ENCODE measurements at places on chromosomes 7 and 10.
A peak's percentile ranks its signal among the peaks of the same experiment; 100 is the strongest.

DNA sequence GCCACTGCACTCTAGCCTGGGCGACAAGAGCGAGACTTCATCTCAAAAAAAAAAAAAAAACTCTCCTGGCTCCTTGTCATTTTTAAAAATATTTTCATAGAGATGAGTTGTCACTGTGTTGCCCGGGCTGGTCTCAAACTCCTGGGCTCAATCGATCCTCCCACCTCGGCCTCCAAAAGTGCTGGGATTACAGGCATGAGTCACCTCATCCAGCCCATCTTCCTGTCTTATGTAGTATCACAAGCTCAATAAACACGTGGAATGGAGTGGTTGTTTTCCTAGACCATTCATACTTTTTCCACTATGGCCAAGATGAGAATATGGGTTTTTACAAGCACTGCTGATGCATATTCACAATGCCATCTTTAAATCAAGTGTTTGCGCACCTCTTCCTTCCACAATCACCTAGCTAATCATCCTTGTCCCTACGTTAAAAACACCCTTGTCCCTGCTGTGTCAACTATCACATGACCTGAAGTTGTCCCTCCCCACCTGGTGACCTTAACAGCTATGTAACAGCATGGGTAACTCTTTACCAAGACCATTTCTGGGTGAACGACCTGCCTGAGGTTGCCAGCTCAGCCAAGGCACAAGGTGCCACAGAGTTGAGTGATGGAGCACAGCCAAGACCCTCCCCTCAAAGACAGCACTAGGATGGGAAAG lies 21.3 kb downstream of the DLG5 start:
- no peak for ATAC-seq

DNA sequence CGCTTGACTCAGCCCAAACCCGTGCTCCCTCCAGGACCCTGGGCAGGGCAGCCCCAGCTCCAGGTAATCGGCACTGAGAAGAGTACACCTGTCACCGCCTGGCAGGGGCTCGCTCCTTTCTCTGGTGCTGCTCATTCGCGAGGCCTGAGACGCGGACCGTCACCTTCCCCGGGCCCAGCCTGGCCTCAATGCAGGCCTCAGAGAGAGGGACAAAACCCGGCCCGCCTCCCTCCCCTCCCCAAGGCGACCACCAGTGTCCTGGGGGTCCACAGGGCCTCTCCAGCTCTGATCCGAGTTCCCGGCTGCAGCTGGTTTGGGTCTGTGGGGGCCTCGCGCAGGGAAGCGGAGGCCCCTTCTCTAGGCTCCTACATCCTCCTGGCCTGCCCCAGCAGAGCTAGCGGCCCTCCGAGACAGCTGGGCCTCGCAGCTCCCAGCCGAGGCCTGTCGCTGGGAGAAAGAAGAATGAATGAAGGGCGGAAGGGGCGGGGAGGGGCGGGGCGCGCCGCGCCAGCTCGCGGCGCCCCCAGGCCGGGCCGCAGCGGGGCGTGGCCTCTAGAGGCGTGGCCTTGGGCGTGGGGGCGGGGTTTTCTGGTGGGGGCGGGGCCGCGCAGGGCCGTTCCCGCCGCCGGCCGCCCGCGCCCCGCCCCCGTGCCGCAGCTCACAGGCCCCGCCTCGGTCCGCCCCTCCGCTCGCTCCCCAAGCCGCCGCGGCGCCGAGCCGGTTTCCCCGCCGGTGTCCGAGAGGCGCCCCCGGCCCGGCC lies at the start of gene LIMK1:
LIMK1 (plus strand) TSS at position 688 of the 760 bp plus-strand sequence. CDS start 187 bp downstream, outside the sequence.
- peak; percentile 73 for ATAC-seq

DNA sequence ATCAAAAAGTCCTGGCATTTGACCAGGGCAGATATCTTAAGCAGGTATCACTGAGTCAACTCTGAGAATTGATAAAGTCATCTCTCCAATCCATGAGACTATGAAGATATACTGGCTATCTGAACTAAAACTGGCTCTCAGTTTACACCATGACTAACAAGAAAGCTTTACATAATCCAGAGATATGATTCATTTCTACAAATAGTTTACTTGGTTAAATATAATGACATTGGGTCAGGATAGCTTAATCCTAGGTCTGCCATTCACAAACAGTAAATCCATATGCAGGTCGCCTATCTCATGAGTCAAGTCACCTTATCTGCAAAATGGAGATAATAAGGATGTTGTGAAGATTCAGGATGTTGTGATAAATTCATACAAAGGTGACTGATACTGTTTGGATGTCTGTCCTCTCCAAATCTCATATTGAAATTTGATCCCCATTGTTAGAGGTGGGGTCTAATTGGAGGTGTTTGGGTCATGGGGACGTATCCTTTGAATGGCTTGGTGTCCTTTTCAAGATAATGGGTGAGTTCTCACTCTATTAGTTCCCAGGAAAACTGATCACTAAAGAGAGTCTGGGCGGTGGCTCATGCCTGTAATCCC lies 117.4 kb downstream of the JMJD1C start:
- ATAC-seq: no peak

DNA sequence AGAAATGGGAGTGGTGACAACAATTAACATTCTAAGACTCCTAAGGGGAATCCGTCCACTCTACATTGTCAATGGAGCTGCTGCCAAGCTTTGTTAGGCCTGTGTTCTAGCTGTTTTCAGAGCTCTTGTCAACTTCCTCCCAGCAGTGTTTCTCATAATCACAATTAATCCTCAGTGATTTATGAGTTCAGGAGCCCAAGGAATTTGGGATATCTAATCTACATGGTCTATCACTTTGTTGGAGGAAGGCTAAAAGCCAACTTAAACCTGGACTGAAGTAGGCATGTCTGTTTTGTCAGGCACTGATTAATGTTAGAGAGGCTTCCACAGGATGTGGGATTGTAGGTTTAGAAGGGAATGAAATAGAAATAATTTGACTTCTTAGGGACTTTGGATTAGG lies 10.2 kb upstream of the OR2F2 start:
- no peak for ATAC-seq

- no peak for ATAC-seq
These were observed 60.9 kb downstream of the RELN start for GRCh38 chr7:103928581-103928980.

DNA sequence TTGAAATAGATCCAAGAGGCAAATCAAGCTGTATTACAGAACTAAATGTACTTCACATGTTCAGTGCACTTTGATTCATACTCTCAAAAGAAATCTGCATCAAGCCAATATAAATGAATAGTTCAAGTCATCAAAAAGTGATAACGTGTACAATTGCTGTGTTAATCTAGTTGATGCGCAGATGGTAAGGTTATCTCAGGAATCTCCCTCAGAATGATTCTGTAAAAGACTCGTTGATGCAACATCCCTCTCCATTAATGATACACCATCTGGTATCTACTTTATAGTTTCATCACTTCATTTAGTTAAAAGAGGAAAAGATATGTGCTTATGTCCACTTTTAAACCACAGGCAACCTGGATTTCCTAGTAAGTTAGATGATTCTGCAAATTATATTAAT lies 200.6 kb downstream of the CHCHD3 start:
- ATAC-seq: no peak

DNA sequence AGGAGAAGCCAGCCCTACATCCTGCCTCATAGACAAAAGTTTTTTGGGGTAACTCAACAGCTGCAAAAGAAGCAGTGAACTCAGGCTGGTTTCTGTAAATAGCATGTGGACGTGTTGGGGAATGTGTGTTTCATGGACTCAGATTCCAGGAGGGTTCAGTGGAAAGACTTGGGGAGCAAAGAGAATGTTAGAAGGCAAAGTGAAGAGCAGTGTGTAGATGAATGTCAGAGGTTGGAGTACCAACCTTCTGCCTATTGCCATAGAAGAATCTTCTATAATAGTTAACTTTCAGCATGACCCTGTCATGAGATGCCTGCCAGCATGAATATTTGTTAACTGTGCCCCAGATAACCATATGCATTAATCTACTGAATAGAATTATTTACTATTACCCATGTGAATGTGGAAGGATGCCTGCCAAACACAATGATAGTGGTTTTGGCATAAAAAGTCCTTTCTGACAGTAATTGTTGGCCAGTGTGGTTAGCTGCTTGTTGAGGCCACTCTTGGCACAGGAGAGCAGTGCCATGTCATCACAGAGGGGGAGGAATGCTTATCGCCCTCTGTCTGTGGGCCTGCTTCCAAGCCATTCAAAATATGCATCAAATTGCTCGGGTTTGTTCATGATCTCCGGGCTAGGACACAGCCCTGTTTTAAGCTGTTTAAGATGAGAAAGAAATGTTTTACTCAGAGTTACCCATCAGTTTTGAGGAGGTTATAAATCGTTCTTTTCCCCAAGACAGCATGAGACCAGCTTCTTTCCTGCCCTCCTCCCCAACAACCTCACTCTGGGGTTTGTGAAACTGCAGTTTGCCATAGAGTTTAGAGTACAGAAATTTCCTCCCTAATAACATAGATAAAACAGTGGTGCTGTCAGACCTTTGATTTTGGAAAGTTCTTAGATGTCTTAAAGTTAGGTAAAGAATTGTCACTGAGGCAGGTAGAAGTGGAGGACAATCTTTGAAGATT lies 165.3 kb downstream of the WNT2 start:
- ATAC-seq: peak; percentile 91

DNA sequence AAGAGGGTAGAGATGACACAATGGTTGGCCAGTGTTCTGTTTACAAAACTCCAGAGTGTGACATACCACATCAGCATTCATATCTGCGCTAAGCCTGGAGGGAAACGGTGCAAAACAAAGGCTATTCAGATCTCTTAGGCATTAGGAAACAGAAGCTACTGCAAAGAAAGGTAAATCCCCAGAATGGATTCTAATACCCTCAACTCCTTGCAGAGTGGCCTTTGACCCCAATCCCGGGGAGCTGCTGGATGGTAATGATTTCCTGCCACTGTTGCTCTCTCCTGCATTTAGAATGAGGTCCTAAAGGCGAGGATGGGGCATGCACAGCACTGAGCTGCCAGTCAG lies 65.2 kb downstream of the AOAH start:
- peak; percentile 81 for ATAC-seq

GRCh38 chr7:148153616-148154284 lies 436.8 kb upstream of the C7orf33 start:
- ATAC-seq: no peak

DNA sequence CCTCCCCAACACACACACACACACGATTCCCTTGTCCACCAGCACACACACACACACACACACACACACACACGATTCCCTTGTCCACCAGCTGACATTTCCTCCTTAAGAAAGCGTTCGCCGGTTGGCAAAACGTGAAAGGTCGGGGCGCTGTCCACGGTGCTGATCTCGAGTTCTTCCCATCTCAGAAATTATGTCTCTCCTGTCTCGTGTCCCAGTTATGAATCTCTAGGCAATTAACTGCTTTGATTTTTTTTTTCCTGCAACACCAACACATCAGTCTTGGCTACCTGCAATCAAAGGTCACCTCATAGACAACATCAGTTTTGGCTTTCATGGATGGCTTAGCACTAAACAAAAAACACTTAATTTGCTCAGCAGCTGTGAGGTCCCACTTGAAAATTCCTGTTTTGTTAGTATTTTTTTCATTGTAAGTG lies 1.9 kb downstream of the INA start:
- ATAC-seq: no peak

GRCh38 chr7:2527505-2528467 lies 8.2 kb downstream of the LFNG start:
- ATAC-seq: no peak

DNA sequence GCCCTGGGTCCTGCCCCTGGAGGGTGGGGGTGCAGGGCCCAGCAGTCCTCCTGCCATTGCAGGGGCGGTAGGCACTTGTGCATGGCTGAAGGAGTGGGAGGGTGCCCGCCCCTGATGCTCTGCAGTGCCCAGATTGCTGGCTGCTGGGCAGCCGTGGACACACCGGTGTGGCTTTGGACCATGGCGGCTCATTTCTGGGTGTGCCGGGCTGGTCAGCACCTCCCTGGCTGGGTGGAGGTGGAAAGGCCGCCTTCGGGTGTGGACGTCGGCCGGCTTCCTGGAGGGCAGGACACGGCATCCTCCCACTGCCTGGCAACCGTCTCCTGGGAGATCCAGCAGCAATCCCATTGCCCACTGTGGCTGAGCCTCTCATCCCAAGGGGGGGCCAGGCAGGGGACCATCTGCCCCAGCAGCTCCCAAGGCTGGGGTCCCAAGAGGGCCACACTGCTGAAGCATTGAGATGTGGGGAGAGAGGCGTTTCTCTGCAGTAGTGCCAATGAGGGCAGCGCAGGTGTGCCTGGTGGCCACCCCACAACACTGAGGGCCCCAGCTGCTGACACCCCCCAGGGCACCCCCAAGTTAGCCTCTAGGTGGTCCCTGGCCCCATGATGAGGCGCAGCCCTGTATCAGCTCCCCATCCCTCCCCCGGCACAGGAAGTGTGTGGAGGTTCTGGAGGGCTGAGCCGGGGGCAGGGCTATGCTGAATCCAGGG lies 12.9 kb downstream of the TTYH3 start:
- peak; percentile 26 for ATAC-seq

DNA sequence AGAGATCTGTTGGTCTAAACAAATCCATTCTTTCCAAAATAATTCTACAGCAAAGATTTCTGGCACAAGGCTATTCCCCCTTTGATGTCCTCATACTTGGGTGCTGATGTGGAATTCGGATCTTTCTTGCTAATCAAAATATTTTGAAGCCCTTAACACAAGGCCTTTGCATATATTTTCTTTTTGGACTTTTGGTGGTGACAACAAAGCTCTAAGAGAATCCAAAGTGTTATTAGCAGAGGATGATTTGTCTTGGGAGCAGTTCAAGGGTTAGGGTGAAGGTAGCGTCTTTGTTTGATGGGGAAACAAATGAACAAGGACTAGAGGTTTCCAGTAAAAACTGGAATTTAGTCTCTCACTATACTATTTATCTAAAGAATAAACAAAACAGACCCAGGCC lies 197.9 kb downstream of the CDCA7L start:
- ATAC-seq: no peak

DNA sequence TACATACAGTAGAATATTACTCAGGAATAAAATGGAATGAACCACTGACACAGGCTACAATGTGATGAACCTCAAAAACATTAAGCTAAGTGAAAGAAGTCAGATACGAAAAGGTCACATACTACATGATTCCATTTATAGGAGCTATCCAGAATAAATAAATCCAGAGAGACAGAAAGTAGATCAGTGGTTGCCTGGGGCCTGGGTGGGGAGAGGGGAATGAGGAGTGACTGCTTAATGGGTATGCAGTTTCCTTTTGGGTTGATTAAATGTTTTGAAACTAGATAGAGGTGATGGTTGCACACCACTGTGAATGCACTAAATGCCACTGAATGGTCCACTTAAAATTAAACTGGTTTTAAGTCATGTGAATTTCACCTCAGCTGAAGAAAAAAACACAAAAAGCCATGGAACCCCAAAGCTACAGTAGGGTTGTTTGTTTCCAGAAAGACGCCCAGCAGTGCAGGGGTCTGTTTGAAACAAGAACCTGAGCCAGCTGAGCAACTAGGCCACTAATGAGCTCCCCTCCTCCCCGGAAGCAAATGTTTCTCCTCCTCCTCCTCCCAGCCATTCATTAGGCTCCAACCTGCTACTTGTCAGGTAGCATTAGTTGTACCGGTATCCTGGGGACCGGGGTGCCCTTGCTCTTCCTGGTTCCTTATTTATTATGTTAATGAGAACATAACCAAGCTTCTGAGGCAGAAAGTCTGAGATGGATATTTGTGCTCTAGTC lies 168.4 kb downstream of the EVX1 start:
- ATAC-seq: no peak

- no peak for ATAC-seq
These were observed 77.3 kb downstream of the FAM13C start for GRCh38 chr10:59285073-59285472.

- no peak for ATAC-seq
These were observed 637 bp downstream of the RPEL1 start for GRCh38 chr10:103246324-103246723.

- ATAC-seq: no peak
These were observed 56.4 kb downstream of the MET start for GRCh38 chr7:116728413-116728812.

- ATAC-seq: no peak
These were observed 7.0 kb upstream of the DPYSL4 start for GRCh38 chr10:132179551-132180392.

Measured in motor neuron (in vitro differentiated cells).